ENCODE measurements at places on chromosomes 7 and 10.

DNA sequence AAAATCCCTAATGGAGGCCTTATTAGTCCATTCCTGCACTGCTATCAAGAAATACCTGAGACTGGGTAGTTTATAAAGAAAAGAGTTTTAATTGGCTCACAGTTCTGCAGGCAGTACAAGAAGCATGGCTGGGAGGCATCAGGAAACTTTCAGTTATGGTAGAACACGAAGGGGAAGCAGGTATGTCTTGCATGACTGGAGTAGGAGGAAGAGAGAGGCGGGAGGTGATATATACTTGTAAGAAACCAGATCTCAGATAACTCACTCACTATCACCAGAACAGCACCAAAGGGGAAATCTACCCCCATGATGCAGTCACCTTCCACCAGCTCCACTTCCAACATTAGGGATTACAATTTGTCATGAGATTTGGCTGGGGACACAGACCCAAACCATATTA is 35.8 kb downstream of the GNAI1 start:
- DNase-seq = no peak

DNA sequence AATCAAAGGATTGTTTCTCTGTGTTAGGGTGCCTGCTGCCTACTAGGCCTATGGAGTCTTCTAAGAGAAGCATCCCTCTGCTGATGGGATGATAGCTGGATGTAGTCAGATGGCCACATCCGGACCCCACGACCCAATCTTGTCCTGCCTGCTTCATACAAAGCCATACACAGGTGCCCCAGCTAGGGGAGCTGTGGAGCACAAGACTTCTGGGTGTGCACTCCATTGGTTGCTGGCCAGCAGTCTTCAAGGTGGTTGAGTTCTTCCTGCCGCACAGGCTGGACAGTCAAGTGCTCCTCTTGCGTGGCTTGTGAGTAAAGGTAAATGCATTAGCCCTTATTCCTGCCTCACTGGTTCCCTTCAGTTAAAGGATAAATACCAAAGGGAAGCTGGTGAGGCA is 120.2 kb downstream of the TEX36 start:
- DNase-seq = no peak

DNA sequence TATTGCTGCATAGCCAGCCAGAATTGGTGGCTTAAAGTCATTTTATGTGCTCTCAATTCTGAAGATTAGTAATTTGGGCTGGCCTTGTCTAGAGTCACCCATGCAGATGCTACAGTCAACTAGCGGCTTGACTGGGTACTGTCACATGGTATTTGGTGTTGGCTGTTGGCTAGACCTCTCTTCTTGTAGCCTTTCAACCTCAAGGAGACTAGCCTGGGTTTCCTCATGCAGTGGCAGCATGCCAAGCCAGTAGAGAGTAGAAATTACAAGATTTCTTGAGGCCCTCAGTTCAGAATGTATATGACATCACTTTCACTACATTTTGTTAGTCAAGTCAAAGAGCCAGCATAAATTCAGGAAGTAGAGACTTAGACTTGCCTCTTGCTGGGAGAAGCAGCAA is 3.7 kb upstream of the ZNF800 start:
- no peak for DNase-seq

GRCh38 chr10:96964131-96964530 is 132.0 kb downstream of the LCOR start:
- no peak for DNase-seq

- DNase-seq = no peak
Observed at GRCh38 chr7:155388561-155388960, 69.4 kb upstream of the EN2 start.

DNA sequence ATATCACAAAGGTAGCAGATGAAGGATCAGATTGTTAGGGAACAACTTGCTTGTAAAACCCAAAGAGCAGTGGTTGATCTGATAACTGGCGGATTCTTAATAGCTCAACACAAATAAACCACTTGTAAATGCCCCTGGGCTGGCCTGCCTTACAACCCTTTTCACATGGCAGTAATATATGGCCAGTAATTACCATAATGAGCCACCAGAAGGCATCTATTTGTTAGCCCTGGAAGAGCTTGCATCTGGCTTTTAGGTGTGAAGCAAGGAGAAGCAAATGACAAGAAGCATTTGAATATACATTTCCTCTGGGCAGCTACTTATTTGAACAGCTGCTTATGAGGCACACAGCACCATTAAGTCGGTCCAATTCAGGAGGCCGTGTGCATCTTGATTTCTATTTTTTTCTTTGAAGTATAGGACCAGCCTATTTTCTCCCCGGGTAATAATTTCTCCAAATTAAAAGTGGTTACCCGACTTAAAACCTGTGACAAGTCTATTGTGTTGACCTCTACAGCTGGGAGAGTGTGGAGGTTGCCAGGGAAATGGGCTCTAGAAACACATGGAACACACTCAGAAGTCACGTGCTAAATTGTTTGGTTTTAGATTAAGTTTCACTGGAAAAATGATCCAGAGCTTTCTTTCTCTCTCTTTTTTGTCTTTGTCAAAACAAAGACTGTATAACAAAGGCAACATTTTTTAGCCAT is 113.4 kb downstream of the SEM1 start:
- no peak for DNase-seq

GRCh38 chr7:114083166-114084001 is 164.6 kb upstream of the PPP1R3A start:
- DNase-seq = no peak

GRCh38 chr7:144459635-144460034 is 56.1 kb upstream of the NOBOX start:
- no peak for DNase-seq

GRCh38 chr7:117841611-117842010 is 31.6 kb downstream of the CTTNBP2 start:
- DNase-seq = no peak

GRCh38 chr10:6194311-6194710 is 8.4 kb upstream of the PFKFB3 start:
- DNase-seq = no peak

GRCh38 chr7:82212466-82212865 is 231.1 kb downstream of the CACNA2D1 start:
- DNase-seq = no peak

DNA sequence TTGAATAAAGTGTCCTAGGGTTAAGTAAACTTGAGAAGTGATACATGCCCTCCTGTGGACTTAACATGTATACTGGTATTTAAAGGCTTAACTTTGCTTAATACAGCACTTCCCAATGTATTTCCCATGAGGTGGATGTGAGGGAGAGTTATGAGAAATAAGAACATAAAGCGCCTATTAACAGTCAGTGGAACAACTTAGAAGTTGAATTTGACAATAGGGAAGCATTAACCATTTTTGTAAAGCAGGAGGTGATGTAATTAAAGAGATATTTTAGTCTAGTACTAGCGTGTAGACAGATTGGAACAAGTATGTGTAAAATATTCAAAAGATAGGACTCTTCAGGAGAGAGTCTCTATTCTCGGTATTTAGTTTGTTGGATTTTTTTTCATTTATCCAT is 322.4 kb downstream of the GPR158 start:
- no peak for DNase-seq

DNA sequence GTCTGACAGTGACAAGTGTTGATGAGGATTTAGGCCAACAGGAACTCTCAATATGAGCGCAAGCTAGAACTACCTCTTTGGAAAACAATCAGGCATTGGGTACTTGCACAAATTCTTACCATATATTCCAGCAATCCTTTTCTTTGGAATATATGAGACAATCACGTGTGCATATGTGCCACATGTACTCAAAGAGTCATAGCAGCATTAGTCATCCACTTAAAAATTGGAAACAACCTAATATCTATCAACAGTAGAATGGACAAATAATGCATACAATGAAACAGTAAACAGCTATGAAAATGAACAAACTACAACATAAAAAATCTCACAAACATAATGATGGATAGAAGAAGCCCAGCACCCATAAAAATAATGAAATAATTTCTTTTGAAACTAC is 179.7 kb downstream of the GLI3 start:
- DNase-seq = no peak

DNA sequence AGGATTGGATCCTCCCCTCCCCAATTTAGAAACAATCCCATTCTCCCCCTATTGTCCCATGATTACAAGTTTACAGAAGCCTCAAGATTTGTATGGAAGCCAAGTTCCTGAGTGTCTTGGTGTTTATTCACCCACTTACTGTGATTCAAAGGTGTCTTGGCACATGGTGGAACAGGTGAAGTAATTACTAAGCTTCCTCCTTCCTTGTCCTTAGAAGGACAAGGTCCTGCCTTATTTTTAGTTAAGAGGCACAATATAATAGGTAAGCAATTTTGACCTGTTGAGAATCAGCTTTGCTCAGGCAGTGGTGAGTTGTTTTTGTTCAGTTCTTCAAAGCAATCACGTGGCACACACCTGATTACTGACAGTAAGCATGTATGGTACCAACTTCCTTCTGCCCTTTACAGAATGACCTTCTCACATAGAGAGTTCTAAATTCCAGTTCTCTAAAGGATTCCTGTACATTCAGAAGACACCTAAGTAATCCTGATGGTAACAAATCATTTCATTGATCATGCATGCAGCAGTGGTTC is 60.7 kb upstream of the SLC13A1 start:
- DNase-seq = no peak

DNA sequence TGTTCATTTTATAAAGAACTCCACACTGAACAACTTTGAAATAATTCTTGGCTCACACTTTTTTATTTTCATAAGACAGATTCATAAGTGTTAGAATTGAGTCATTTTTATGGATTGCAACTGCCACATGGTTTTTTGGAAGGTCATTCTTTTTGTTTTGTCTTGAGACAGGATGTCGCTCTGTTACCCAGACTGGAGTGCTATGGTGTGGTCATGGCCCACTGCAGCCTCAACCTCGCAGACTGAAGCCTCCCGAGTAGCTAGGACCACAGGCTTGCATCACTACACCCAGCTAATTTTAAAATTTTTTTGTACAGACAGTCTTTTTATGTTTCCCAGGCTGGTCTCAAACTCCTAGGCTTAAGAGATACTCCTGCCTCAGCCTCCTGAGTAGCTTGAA is 20.3 kb downstream of the BMS1 start:
- no peak for DNase-seq

DNA sequence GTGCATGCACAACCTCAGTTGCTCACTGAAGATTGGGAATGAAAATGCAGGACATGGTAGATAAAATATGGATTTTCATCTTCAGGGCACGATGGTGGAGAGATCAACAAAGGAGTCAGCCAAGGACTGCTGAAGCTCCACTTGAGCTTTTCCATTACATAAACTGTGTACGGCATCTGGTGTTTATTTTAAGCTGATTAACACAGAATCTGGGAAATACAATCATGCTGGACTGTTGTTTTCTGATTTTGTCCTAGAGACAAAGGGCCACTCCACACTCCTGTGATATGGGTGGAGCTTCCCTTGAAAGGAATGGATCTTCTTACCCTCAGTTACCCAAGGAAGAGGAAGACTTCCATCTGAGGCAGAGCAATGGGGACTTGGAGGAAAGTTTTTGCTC is 120.6 kb downstream of the SAMD9 start:
- no peak for DNase-seq

- DNase-seq = no peak
Observed at GRCh38 chr7:22193450-22193983, 163.4 kb downstream of the RAPGEF5 start.

DNA sequence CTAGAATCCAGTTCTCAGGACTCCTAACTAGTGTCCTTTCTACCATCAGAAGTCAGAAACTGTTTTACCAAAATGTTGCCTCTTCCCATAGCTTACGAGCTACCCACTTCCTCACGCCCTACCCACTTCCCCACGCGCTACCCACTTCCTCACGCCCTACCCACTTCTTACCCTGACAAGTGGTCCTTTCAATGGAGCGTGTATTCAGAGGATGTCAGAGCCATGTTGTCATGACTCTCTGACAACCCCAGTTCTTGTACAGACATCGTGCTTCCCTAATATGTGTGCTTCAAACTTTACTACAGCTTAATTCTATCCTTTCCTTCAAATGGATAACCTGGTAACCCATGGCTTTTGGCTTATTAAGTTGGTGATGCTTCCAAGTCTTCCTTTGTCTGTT is 84.8 kb upstream of the PHF14 start:
- no peak for DNase-seq

GRCh38 chr7:150862356-150862755 is 10.0 kb downstream of the AOC1 start:
- no peak for DNase-seq

DNA sequence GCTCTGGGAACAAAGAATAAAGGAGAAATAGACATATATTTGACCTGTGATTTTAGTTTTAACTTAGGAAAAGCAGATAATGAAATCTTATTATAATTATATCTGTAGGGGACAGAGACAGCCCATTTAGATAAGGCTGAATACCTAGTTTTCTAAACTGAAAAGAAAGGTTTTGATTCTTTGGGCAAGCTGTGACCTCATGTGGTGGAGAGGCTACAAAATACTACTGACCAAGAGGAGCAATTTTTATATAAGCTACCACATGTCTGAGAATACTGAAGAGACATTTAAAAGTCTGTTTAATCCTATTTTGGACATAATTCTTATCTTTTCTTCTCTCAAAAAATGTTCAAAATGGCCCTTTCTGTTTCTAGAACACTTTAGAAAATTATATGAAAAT is 271.0 kb downstream of the MTERF1 start:
- no peak for DNase-seq

GRCh38 chr10:101062232-101063049 is 652 bp downstream of the KAZALD1 start:
- DNase-seq = peak; percentile 74

GRCh38 chr10:87767253-87767652 is 50.8 kb downstream of the ATAD1 start:
- DNase-seq = peak; percentile 12

DNA sequence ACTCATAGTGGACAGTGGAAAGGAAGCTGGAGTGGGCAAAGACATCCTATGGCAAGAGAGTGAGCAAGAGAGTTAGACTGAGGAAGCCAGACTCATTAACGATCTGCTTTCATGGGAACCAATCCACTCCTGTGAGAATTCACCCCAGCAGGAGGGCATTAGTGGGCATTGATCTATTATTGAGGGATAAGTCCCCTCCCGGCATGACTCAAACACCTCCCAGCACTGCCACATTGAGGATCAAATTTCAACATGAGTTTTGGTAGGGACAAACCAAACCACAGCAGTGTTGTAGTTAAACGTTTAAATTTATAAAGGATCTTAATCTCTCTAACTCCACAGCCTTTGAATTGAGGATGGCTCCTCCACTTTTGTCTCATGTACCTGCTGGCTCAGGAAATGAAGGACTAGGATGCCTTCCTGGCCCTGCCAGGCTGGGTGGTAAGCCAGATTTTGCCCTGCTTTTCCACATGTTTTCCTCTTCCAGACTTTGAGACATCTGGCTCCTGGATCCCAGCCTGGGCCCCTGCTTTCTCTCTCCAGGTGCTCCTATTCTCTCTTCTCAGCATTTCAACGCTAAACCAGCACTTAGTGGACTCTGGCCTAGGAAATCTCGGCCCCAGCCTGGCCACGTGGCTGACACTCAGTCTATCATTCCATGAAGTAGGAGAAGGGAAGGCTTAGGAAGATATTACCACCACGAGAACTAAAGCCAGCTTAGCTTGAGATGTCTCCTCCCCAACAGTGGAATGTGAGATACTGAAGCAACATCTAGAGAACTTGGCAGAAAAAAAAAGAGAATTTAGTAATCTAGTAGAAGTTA is 96.5 kb upstream of the PIP4K2A start:
- DNase-seq = no peak

GRCh38 chr7:90624225-90624911 is 28.2 kb downstream of the CDK14 start:
- peak; percentile 31 for DNase-seq

Data from urothelium cell line (cell line).